Iris pigment epithelial cell (primary cell): ENCODE measurements at places on chromosomes 4 and X.

DNA sequence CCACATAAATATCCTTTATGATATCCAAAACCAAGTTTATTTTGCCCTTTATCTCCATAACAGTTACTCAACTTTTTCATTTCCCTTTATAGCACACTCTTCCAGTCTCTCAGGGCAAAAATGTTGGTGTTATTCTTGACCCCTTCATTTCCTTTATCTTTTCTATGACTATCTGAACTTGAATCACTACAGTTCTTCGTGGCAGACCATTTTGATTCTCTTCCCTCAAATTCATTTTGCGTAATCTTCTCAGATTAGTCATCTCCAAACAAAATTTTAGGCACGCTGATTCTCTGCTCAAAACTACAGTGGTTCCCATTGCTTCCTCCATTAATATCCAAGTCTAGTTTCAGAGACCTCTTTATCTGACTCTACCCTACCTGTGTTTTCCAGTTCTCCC, 26.1 kb downstream of the RUFY3 start:
- peak; percentile 72 for DNase-seq

GRCh38 chrX:76147106-76147505, 25.8 kb upstream of the PBDC1 start:
- no peak for DNase-seq

DNA sequence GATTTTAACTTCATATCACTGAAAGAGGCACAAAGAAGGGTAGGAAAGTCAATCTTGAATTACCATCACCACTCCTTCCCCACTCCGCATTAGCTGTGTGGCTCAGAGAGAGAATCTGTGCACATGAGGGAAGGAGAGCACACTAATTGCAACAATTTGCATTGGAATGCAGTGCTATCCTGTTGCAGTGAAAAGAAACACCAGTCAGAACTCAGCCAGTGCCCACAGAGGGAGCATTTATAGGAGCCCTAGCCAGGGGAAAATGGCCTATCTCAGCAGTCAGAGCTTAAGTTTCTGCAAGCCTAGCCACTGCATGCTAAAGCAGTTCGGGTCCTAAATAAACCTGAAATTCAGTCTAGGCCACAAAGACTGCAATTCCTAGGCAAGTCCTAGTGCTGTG, 159.4 kb upstream of the AR start:
- DNase-seq: no peak

DNA sequence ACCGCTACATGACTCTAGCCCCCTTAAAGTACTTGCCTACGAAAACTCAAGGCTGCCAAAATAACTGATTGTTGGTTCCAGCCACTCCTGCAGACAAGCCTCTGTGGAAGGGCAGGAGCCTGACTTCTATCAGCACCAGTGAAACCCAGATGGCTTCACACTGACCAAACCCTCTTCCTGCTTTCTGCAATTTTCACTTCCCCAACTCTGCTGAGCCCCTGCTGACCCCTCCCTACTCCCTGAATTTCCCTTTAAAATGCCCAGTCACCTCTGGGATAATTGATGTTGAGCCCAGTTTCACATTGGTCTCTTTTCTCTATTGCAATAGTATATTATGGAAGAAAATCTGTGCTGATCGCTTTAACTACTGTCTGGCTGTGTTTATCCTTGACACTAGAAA, 61.6 kb upstream of the STS start:
- no peak for DNase-seq

GRCh38 chr4:4788573-4788972, 70.9 kb upstream of the MSX1 start:
- no peak for DNase-seq

GRCh38 chr4:2078584-2078983, 19.5 kb downstream of the NAT8L start:
- DNase-seq: no peak

- no peak for DNase-seq
Measured at GRCh38 chrX:31039327-31039711, 32.5 kb downstream of the FTHL17 start.

GRCh38 chr4:123555233-123555806, 158.7 kb downstream of the SPRY1 start:
- peak; percentile 97 for DNase-seq

GRCh38 chr4:52619591-52619931, 39.5 kb downstream of the USP46 start:
- no peak for DNase-seq

- DNase-seq: no peak
Measured at GRCh38 chr4:96603641-96604040, 763.7 kb downstream of the PDHA2 start.

GRCh38 chrX:45598861-45599260, 398.2 kb upstream of the DIPK2B start:
- DNase-seq: peak; percentile 90

GRCh38 chr4:74166135-74166534, 8.2 kb downstream of the MTHFD2L start:
- DNase-seq: no peak
